Breast epithelium (tissue), 4 donors: ENCODE measurements at places on chromosomes 2 and 18.
A peak's percentile ranks its signal among the peaks of the same experiment; 100 is the strongest.

GRCh38 chr2:237919593-237919992 lies 47.2 kb upstream of the UBE2F start:
- no peak for DNase-seq
- no peaks in the 10 kb centered on the region for H3K27me3 ChIP-seq
- H3K4me3 ChIP-seq, result no peak overlapping the region
- no peak overlapping the region for H3K27ac ChIP-seq
- H3K36me3 ChIP-seq, result no peaks in the 10 kb centered on the region
- no peaks in the 10 kb centered on the region for H3K4me1 ChIP-seq

DNA sequence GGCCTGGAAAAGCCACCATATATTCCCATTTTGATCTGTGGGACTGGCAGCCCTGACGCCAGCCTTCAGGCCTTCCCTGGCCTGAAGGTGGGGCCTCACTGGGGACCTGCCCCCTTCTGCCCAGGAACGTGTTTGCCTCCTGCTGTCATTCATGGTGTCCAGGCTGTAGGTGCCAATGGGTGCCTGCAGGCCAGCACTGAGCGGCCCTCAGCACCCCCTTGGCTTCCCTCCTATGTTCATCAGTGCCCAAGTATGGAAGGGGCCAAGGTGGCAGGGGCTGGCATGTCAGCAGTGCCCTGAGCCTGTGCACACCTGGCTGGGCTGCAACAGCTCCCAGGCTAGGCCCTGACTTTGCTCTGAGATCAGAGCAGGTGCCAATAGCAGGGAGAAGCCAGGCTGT lies 800.3 kb upstream of the RAB6C start:
- H3K27ac ChIP-seq, result no peak overlapping the region
- no peaks in the 10 kb centered on the region for H3K4me1 ChIP-seq
- no peak overlapping the region for H3K4me3 ChIP-seq
- no peaks in the 10 kb centered on the region for H3K36me3 ChIP-seq

GRCh38 chr18:32156855-32157254 lies 33.0 kb upstream of the MEP1B start:
- DNase-seq, result no peak
- H3K4me1 ChIP-seq, result no peaks in the 10 kb centered on the region
- H3K36me3 ChIP-seq, result no peaks in the 10 kb centered on the region

DNA sequence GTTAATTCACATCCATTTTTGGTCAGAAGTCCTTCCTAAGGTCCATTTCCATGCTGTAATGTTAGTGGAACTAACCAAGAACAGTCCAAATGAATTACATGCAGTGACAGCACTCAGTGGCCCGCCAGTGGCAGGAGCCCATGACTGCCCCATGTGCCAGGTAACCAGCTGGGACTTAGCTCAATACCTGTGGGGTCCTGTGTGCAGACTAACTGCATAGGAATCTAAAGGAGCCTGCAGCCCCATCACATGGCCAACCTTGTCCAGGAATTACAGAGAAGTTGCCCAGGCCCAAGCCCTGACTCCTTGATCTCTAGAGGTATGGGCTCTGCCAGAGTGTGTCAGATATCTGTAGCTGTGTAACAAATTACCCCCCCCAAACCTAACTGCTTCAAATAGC lies 35.4 kb upstream of the GPR17 start:
- no peaks in the 10 kb centered on the region for H3K36me3 ChIP-seq
- no peak overlapping the region for H3K4me3 ChIP-seq
- peak; percentile 12 for DNase-seq
- H3K4me1 ChIP-seq, result no peaks in the 10 kb centered on the region
- H3K27me3 ChIP-seq, result no peaks in the 10 kb centered on the region

DNA sequence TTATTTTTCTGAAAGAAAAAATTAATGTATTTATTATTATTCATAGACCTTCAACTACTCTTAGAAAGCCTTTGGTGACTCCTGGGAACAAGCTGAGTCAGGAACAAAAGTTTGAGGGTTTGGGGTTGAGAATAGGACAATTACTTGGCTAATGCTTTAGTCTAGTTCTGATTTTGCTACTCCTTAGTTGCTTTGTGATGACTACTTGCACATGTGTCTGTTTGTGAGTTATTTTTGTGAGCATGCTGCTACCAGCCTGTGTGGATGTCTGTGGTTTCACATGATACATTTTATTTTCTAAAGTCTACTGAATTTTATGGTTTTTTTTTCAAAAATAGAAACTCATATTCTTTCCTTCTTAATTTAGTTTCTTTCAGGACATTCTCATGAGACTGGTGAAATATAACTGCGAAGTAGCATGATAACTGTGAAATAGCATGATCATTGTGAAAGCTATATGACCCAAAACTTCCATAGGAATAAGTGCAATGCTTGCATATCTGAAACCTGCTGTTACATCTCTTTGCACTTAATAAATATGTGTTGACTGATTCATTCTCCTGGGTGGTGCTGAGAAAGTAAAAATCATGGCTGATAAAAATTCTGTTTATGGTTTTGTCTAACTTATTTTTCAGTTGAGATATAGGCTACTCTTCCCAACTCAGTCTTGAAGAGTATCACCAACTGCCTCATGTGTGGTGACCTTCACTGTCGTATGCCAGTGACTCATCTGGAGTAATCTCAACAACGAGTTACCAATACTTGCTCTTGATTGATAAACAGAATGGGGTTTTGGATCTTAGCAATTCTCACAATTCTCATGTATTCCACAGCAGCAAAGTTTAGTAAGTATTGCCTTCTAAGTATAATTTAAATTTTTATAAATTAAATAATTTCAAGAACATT lies 17.9 kb upstream of the IL18R1 start:
- no peak overlapping the region for H3K27ac ChIP-seq
- H3K27me3 ChIP-seq, result no peaks in the 10 kb centered on the region
- no peak overlapping the region for H3K4me3 ChIP-seq
- no peak for DNase-seq
- no peaks in the 10 kb centered on the region for H3K36me3 ChIP-seq

- H3K36me3 ChIP-seq, result no peaks in the 10 kb centered on the region
- H3K4me1 ChIP-seq, result no peaks in the 10 kb centered on the region
- H3K27me3 ChIP-seq, result no peaks in the 10 kb centered on the region
- no peak overlapping the region for H3K27ac ChIP-seq
- DNase-seq, result no peak
- H3K4me3 ChIP-seq, result no peak overlapping the region
Measured at GRCh38 chr2:232030229-232030628, 68.7 kb downstream of the DIS3L2 start.

DNA sequence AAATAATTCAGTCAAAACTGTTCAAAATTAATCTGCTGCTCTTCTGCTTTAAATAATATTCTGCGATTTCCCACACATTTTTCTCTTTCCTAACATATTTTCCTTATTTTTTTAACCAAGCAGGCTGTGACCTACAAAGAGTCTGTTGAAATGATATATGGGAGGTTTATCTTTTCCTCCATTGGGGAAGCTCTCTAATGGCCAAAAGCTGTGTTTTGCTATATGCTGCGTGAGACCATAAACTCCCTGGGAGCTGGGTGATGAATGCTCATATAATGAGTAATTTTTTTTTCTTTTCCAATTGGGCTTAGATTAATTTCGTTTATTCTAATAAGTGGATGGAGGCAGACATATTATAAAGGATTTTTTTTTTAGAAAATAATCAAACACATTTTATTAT lies 72.2 kb upstream of the MAP2 start:
- no peaks in the 10 kb centered on the region for H3K36me3 ChIP-seq
- DNase-seq, result no peak
- H3K4me1 ChIP-seq, result no peaks in the 10 kb centered on the region
- H3K27me3 ChIP-seq, result no peaks in the 10 kb centered on the region

DNA sequence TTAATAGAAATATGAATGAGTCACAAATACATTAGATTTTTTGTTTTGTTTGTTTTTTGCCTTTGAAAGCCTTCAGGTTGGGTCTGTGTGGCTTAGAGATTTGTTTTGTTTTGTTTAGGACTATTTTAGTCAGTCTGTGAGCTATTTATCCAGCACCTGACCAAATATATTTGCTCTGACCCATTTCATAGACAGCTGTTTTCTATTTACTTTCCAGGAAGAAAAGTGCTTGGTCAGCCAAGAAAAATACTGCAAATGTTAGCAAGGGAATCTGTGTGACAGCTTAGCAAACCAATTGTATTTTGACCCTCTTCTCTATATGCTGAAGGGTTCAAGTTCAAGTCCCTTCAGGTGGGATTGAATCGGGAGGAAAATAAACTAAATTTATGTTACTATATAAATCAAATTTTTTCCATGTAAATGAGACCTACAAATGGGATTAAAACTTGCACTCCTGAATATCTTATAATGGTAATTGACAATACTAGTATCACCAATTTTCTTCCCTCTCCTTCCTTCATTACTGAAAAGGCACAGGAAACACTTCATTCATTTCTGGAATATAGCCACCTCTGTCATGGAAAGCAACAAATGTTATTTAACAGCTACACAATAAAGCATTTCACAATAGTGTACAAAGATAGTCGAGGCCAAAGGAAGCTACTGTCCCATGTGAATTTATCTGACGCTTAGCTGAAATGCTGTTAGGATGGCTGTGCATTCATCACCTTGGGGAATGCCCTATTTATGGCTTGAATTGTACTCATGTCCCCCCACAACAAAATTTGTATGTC lies 23.1 kb upstream of the KLF7 start:
- no peak overlapping the region for H3K4me3 ChIP-seq
- no peak for DNase-seq
- no peaks in the 10 kb centered on the region for H3K27me3 ChIP-seq
- H3K36me3 ChIP-seq, result no peaks in the 10 kb centered on the region

DNA sequence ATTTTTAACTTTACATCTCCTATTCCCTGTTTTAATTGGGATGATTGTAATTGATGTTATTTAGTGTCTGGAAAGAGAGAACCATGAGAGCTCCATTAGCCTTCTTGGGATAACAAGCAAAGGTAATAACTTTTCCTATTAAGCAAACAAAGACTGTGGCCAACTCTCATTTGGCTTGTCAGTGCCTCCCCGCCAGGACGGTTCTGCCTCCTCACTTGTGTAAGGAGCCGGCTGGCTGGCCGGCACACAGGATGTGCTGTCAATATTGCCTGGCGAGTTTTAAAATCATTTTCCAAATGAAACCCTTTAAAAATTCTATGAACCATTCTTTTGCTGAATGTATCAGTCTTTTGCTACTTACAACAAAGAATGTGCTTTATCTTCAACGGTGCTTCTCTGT lies 898.3 kb downstream of the CPS1 start:
- no peak overlapping the region for H3K4me3 ChIP-seq
- H3K27me3 ChIP-seq, result no peaks in the 10 kb centered on the region
- no peaks in the 10 kb centered on the region for H3K36me3 ChIP-seq
- no peak overlapping the region for H3K27ac ChIP-seq
- no peak for DNase-seq

GRCh38 chr2:158100411-158100810 lies 1.3 kb upstream of the UPP2 start:
- DNase-seq, result no peak
- no peaks in the 10 kb centered on the region for H3K36me3 ChIP-seq
- H3K27me3 ChIP-seq, result no peaks in the 10 kb centered on the region
- H3K4me1 ChIP-seq, result no peaks in the 10 kb centered on the region

DNA sequence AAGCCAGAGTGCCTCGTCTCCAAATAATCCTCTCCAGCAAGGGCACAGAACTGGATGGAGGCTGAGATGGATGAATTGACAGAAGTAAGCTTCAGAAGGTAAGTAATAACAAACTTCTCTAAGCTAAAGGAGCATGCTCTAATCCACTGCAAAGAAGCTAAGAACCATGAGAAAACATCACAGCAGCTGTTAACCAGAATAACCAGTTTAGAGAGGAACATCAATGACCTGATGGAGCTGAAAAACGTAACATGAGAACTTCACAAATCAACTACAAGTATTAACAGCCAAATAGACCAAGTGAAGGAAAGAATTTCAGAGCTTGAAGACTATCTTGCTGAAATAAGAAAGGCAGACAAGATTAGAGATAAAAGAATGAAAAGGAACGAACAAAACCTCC lies 32.3 kb downstream of the WDPCP start:
- no peak overlapping the region for H3K4me3 ChIP-seq
- H3K36me3 ChIP-seq, result no peaks in the 10 kb centered on the region
- no peak for DNase-seq
- H3K4me1 ChIP-seq, result no peaks in the 10 kb centered on the region
- H3K27ac ChIP-seq, result no peak overlapping the region

GRCh38 chr2:110773401-110773921 lies 41.1 kb downstream of the ACOXL start:
- H3K27me3 ChIP-seq, result no peaks in the 10 kb centered on the region
- H3K36me3 ChIP-seq, result no peaks in the 10 kb centered on the region
- H3K27ac ChIP-seq, result no peak overlapping the region
- H3K4me1 ChIP-seq, result no peaks in the 10 kb centered on the region
- H3K4me3 ChIP-seq, result no peak overlapping the region

DNA sequence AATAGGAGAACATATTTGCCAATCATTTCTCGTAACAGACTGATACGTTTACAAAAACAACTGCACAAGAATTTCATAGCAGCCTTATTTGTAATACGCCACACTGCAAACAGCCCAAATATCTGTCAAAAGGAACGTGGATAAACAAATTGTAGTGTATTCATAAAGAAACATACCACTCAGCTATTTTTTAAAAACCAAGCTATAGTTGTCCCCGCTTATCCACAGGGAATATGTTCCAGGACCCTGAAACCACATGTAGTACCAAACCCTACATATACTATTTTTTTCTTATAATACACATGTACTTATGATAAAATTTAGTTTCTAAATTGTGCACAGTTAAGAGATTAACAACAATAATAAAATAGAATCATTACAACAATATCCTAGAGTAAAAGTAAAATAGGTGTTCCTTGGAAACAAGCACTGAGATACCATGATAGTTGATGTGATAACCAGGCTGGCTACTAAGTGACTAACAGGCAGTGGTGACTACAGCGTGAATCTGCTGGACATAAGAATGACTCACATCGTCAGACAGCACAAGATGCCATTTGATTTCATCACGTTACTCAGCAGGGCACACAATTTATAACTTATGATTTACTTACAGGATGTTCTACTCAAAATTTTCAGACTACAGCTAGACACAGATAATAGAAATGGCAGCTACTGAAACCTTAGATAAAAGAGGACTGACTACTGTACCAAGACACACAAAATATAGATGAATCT lies 367.4 kb downstream of the NCKAP5 start:
- H3K27me3 ChIP-seq, result no peaks in the 10 kb centered on the region
- no peaks in the 10 kb centered on the region for H3K36me3 ChIP-seq
- H3K4me3 ChIP-seq, result no peak overlapping the region
- no peak for DNase-seq

DNA sequence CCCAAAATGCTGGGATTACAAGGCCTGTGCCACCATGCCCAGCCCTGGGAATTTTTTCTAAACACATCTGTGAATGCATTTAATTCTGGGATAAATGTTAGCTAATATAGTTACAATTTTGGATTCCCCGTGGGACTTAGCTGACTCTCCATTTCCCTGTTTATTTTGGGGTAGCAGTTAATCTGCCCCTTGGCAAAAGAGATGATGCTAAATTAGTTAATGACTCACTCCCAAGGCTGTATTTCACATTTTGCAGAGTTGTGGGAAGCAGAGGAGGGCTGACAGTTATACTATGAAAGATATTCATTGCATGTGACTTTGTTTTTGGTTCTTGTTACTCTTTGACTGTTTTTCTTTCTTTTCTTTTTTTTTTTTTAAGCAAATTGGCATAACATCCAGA lies 3.2 kb downstream of the MTHFD2 start:
- no peaks in the 10 kb centered on the region for H3K36me3 ChIP-seq
- no peak overlapping the region for H3K27ac ChIP-seq
- DNase-seq, result no peak
- no peak overlapping the region for H3K4me3 ChIP-seq
